ENCODE measurements at places on chromosomes 4 and X.

DNA sequence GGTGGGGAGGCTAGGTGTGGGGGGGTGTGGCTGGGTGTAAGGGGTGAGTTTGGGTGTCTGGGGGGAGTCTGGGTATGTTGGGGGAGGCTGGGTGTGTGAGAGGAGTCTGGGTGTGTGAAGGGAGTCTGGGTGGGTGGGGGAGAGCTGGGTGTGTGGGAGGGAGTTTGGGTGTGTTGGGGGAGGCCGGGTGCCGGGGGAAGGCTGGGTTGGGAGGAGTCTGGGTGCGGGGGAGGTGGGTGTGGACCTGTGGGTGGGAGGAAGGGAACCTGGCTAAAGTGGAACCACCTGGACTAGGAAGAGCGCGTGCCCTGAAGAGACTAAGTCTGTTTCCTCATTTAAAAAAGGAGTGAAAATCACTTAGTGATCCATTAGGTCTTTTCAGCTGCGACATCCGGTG lies 18.3 kb downstream of the SPON2 start:
- DNase-seq = no peak

DNA sequence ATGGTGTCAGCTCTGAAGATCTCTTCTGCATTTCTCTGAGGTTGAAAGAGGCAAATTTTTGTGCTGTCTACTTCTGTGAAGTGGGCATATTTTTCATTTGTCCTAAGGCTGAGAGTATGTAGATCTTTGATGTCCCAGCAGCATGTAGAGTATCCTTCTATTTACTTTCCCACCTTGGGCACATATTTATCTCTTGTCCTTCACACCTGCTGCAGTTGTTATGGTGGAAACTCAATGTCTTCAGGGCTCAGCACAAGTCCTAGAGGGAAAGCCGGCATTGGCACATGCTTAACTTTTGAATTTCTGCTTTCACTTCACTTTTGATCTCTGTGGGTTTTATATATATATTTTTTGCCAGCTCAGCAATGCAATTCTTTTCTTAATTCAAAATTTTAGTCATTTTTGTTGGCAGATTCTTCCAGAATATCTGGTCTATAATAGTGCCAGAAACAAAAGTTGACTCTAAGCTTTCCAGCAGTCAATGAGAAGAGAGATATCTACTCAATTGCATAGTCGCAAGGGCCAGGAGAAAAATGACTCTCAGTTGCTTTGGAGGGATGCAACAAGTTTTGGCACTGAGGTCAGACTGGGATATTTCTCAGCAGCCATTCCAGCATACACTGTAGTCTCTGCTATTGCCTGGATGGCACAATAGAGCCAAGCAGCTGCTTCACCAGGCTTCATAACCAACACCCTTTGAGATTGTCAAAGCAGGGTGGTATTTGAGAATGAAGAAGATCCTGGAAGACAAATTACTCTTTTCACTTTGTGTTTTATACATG lies 127.8 kb upstream of the FAT1 start:
- no peak for DNase-seq

- no peak for DNase-seq
Observed at GRCh38 chr4:4225915-4226605, 669 bp downstream of the OTOP1 start.

DNA sequence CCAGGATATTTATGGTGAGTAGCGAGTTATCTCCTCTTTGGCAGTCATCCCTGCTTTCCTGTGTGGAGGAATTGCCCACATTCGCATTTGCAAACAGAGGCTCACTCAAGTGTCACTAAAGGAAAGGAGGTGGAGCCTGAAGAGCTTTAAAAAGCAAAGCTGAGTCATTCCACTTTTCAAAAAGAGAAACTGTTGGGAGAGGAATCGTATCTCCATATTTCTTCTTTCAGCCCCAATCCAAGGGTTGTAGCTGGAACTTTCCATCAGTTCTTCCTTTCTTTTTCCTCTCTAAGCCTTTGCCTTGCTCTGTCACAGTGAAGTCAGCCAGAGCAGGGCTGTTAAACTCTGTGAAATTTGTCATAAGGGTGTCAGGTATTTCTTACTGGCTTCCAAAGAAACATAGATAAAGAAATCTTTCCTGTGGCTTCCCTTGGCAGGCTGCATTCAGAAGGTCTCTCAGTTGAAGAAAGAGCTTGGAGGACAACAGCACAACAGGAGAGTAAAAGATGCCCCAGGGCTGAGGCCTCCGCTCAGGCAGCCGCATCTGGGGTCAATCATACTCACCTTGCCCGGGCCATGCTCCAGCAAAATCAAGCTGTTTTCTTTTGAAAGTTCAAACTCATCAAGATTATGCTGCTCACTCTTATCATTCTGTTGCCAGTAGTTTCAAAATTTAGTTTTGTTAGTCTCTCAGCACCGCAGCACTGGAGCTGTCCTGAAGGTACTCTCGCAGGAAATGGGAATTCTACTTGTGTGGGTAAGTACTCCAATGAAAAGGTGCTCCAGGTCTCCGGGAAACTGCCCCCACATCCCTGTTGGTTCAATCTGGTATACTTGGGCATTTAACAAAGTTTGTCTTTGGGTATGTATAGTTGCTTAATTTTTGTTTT lies at the start of gene EGF:
Gene EGF (plus strand): TSS at position 178 of the 890 bp plus-strand sequence. CDS start 453 bp downstream, at position 631.
- DNase-seq = no peak

DNA sequence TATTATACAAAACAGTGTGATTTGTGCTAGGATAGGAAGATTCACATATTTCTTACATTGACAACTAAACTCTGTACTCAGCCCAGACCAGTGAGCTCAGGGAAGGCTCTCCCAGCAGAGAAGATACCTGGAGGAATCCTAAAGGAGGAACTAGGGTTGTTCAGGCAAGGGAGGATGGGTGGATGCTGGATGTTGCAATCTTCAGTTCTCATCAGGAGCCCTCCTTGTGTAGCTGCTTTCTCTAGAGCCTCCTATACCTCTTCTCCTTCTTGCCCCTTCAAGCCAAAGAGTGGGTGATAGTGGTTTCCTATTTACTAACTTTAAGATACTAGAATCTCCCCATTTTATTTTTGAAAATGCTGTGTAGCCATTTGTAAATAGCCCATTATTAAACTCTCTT lies 117.3 kb downstream of the NKX6-1 start:
- DNase-seq = no peak

DNA sequence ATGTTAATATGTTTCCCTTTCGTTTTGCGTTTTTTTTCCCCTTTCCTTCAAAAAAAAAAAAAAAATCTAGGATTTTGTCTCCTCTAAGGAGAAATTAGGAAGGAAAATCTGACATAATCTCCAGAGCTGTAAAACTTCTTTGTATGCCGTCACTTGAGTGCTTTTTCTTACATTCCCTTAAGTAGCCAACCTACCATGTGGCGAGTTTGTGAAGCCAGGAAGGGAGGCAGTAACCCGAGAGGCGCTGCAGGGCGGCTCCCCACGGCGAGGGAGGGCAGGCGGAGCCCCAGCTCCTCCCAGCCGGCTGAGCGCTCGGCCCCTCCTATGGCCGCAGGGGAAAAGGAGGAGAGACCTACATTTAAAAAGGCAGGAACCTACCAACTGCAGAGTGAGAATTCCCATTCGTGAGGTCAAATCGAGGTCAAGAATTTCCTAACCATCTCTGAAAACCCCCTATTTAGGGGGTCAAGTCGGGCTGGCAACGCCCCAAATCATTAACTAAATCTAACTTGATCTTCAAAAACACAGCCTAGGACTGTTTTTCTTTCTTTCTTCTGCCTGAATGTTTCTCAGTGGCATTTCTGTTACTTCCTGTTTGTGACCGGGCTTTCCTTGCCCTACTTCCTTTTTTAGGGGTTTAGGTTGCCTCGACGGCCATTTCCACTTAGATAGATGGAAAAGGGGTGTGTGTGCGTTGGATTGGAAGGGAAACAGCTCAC lies 345.1 kb upstream of the KLF3 start:
- DNase-seq = peak; percentile 95

GRCh38 chr4:146282657-146283056 lies 68.3 kb downstream of the REELD1 start:
- DNase-seq = no peak

DNA sequence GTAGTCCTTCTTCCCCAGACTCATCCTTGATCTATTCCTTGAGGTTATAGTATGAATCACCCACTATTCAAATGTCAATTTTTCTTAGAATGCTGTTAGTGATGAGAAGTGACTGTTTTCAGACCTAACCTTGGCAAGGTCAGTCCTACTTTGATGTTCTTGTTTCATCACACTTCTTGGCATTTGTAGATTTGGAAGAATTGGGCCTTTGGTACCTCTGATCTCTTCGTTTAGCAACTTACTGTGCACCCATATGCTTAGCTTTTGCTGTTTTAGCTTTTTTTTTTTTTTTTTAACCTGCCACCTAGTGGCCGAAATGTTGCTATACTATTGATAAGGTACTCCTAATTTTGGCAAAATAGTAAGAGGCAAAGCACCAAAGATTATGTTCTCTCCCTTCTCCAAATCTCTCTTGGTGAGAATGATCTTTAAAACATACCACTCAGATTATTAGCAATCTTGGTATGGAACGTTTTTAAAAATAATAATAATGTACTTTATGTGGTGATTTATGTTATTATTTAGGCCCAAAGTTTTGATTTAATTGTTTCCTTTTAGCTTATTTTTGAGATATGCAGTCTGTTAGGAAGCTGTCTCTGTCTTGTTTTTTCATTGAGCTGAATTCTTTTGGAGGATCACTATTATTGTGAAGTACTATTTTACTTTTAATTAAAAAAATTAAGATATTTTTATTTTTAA lies 16.6 kb downstream of the DCK start:
- DNase-seq = no peak

GRCh38 chr4:2482693-2483092 lies 13.8 kb downstream of the RNF4 start:
- DNase-seq = no peak

- no peak for DNase-seq
Observed at GRCh38 chrX:149286940-149287349, 218.2 kb downstream of the IDS start.
